Stimulated activated CD8-positive, alpha-beta memory T cell treated with anti-CD3 and anti-CD28 coated beads, Interleukin-12 subunit alpha, Interleukin-12 subunit beta, amount 100 ng/mL, for 4 hours (primary cell): ENCODE measurements at places on chromosomes 7 and 10.

DNA sequence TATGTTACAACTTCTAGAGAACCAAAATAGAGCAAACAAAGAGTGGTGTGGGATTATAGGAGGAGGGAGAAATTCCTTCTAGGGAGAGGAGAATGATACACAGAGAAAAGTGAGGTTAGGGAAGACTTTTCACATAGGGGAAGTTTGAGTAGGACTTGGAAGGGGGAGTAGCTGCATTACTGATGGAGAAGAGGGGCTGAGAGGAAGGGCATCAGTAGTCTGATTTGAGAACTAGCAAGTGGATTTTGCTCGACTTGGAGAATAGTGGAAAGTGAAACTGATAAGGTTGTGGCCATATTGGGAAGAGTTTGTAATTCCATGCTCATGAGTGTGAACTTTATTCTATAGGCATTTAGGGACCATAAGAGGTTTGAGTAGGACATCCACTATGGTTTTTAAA lies 6.1 kb downstream of the NRF1 start:
- DNase-seq = no peak

GRCh38 chr7:137538361-137538762 lies 194.8 kb upstream of the PTN start:
- no peak for DNase-seq

GRCh38 chr10:58384095-58384494 lies 1.1 kb upstream of the TFAM start:
- DNase-seq = no peak

- DNase-seq = no peak
Measured at GRCh38 chr7:32042900-32043299, 27.3 kb downstream of the PDE1C start.

DNA sequence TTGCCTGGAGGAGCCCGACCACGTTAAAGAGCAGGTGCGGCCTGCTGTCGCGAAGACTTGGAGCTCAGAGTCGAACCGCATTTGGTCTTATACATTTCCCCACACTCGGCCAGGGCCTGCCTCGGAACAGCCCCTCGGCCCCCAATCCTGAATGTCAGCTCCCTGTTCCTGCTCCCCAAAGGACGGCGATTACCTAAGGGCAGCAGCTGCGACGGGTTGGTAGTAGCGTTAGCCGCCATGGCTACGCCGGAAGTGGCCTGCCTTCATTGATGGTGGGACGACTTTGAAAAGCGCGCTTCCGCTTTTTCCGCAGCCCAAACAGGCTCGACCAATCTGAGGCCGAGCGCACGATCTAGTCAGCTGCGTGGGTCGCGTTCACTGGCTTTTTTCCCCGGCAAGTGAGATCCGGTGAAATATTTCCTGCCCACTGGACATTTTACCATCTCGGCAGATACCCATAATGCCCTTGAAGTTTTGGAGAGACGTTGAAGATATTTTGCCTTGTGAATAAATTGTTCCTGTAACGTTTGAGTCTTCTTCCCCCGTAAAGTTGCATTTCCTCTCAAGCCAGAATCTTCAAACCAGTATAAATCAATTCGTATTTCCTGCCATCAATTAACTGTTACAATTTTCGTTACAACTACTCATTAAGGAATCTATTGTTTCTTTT lies at the start of gene LSM5:
Gene LSM5, minus strand, starts transcription at position 254 of the 670 bp plus-strand sequence. Its CDS starts 15 bp downstream, at position 239.
- DNase-seq = peak; percentile 76

DNA sequence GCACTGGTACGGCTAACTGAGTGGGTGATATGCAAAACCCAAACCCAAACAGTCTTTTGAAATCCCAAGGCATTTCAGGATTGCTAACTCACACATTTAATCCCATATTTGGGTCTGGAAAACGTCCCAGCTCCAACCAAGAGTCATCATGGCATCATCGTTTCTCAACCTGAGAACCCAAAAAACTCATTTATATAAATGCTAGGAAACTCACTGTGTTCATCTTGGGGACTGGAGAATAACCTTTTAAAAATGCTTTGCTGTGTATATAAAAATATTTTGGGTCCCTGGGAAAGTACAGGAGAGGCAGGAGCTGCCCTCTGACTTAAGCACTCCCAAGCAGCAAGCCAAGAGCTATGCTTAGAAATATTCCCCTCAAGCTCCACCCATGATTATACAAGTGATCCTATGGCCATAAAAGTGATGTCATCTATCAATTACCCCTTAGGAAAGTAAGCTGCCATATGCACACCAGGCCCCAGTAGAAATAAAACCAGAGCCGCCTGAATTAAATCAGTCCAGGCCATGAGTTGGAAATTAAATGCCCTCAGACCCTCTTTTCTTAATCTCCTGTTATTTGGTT lies 352.1 kb downstream of the FRMD4A start:
- no peak for DNase-seq

DNA sequence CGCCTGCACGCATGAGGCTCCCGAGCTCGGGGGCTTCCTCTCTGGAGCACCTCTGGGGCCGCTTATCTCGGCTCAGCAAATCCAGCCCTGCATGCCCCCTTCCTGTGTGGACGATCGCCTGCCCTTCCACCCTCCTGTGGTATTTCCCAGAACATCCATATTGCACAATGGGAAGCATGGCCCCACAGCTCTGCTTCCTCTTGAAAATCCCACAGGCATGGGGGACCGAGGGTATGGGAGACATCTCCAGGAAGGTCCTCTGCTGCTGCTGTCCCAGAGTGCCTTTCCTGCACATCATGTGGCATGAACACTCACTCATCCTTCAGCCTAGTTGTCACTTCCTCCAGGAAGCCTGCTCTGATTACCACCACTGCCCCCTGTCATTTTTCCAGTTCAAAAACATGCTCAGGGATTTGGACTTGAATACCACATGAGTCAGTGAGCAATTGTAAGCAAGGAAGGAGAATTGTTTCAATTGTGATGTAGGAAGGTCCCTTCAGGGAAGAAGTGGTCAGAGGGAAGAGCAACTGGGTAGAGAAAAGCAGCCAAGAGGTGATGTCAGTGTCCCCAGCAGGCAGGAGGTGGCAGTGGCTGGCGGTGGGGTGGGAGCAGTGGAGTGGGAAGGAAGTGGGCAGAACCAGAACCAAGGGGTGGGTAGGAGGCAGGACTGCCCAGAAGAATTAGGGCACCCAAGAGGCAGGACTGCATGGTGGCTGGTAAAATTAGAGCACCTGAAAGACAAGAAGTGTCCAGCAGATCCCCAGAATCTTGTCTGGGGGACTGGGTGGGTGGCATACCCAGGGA lies 67.5 kb upstream of the ZMIZ1 start:
- no peak for DNase-seq

DNA sequence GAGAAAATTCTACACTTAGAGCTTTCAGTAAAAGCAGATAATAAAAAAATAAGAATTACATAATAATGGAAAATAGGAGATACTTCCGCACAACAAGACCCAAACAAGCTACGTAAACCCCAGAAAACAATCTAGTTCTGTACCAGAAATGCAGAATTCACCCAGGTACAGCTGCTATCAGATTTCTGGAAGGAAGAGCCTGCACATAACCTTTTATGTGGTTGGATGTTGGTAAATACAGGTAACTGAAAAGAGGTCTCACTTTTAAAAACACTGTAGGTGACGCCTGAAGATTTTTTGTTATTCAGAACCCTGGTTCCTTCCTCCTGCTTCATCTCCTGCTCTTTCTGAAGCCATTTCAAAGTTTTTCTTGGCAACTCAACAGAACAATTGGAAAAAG lies 29.9 kb downstream of the PANK1 start:
- no peak for DNase-seq

DNA sequence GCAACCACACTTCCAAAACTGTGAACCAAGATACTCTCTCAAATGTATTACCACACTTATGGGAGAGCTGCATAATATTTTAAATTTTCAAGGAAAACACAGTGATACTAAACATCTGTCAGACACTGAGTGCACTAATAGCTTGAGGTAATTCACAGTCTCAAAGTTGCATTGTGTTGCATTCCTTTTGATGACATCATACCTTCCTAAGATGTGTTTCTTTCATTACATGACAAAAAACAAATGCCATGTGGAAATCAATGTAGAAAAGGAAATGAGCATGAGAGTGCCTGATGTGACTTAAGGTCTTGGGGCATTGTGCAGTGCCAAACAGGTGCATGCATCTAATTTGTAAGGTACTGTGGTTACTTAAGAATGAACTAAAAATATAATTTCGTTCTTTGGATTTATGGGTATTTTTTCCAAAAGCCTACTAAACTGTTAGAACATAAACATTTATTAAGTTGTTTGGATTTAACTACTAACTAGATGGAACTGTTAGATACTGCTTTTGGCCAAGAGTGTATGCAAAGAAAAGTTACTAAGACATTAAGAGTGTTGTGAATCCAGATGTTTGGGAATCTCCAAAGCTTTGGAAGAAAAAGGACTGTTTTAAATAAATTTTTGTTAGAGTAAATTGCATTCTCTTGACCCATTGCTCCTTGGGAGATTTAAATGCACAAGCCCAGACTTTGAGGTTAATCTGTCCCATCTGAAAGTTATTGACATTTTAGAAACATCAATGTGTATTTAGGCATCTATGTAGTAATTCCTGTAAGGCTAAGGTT lies 496.2 kb upstream of the SEMA3D start:
- no peak for DNase-seq

- DNase-seq = no peak
Measured at GRCh38 chr7:74037609-74038008, 9.6 kb downstream of the ELN start.

DNA sequence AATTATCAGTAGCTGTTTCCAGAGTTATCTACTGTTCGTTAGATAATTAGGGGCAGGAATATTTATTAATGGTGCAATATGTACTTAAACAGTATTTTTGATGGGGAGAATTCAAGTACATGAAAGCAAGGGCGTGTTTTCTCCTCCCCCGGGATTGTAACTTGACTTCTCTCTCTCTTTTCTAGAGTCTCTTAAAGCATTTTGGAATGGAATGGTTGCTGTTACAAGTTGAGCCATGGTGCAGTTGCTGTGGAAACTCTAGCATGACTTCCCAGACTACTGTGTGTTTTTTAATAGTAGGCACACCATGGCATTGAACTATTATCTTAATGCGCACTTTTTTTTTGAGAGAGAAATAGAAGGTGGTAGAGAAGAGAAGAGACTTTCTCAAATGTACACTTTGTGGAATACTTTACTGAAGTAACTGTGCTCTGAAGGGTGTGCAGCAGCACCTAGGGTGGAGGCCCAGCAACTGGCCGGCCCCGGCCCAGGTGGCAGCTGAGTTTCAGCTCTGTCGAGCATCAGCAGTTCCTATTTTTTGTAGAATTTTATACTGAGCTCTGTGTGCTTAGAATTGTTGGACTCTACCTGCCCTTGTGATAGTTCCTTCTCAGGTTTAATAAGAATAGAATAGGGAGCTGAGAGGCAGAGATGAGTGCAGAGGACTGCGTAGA lies 64.4 kb downstream of the CCNY start:
- no peak for DNase-seq

DNA sequence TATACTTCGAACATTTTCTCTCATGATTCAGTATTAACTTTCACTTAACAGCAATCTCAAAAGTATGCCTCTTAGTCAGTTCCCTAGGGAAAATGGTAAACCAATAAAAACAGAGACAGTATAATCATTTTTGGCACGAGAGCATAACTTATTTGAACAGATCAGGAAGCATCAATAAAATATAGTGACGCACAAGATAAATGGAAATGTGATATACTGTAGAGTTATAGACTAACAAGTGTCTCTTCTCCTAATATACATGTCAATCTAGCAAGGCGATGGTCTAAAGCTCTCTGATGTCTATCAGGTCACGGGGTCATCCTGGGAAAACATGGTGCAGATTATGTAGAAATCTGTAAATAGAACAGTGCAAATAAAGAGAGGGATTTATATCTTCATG lies 131.6 kb downstream of the HGF start:
- DNase-seq = no peak

DNA sequence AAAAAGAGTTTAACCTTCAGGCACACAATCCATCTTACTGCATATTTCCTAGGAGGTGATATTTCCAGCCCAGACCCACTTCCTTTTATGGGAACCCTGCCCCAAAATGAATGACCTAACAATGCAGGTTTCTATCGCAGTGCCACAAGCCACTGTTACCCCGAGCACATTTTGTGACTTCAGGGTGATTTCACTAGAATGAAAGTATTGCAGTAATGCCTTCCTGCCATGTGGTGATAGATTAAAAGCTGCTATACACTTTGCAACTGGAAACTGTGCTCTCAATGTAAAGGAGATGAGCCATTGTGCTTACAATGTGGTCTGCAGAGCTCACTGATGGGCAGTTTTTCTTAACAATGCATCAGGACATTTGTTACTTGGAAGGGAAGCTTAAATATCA lies 90.5 kb upstream of the RSU1 start:
- no peak for DNase-seq

- no peak for DNase-seq
Measured at GRCh38 chr10:70328018-70328417, 44.2 kb upstream of the NPFFR1 start.

- no peak for DNase-seq
Measured at GRCh38 chr10:22231260-22231659, 13.4 kb upstream of the EBLN1 start.

DNA sequence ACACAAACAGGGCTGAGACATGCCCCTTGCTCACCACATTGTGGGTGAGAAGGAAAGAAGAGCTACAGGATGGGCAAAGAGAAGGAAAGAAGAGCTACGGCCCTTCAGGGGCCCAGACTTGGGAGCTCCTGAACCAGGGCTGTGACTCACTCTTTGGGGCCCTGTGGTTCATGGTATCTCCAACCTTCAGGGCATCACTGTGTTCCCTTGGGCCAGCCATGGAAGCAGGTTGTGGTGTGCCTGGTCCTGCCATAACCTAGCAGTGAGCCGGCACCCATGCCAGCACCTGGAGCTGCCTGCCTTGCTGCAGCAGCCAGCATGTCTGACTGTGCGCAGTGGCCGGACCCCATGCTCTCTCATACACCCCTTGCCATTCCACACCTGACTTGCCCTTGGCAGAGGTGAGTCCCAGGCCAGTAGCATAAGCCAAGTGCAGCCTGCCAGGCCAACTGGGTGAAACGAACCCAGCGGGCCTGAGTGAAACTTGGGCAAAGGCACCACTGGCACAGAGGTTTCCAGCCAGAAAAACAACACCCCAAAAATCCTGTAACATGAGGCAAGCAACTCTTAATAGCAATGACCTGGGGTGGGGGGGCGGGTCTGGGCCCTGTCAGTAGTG lies 89.0 kb upstream of the CACUL1 start:
- no peak for DNase-seq

GRCh38 chr10:96252730-96253129 lies 18.6 kb downstream of the BLNK start:
- no peak for DNase-seq

DNA sequence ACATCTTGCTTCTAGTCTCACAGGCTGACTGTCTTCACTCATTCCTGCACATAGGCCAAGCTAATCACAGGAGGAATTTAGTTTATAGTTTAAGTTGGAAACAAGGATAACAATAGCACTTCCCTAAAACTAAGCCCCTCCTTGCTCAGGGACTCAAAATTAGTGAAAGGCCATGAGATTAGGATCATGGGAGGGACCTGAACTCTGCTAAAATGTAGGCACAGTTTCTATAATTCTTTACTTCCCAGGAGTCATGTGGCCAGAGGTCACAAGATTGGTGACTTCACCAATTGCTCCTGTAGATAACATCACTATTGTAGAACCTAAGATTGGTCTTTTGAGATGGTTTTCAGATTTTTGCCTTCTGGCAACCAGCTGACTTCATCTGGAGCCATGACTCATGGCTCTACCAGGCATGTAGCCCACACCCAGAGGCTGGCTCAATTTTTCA lies 14.8 kb upstream of the UPP1 start:
- no peak for DNase-seq
